ENCODE measurements at places on chromosomes 4 and X. TPM values are rescaled to one million over a fixed set of nuclear protein-coding genes. Genes with fewer than 3 reads are reported as not detected.

DNA sequence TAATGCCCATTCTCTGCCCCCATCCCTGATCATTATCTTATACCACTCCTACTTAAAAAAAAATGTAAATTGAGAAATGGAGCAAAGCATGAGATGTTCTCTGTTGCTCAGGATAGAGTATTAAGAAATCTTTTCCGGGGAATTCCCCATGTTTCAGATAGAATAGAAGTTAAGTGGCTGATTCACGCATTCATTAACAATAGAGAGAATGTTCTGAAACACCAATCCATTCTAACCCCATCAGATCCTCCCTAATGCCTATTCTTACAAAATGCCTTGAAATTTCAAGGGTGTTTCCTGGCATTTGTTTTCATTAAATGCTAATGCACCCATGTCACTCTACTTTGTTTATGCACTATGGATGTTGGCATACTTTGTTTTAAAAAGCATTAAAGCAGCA is 101.1 kb downstream of the AREG start:
- no peak for DNase-seq
- H3K36me3 ChIP-seq, result no peaks in the 10 kb centered on the region
- peaks cover 5% of the 10 kb centered on the region for H3K4me1 ChIP-seq
- no peak overlapping the region for H3K27ac ChIP-seq

GRCh38 chr4:38489011-38489861 is 174.8 kb upstream of the KLF3 start:
- no peak for DNase-seq
- H3K4me3 ChIP-seq, result no peak overlapping the region
- H3K36me3 ChIP-seq, result no peaks in the 10 kb centered on the region
- H3K27ac ChIP-seq, result no peak overlapping the region
- no peaks in the 10 kb centered on the region for H3K27me3 ChIP-seq
- H3K4me1 ChIP-seq, result peaks cover 9% of the 10 kb centered on the region

DNA sequence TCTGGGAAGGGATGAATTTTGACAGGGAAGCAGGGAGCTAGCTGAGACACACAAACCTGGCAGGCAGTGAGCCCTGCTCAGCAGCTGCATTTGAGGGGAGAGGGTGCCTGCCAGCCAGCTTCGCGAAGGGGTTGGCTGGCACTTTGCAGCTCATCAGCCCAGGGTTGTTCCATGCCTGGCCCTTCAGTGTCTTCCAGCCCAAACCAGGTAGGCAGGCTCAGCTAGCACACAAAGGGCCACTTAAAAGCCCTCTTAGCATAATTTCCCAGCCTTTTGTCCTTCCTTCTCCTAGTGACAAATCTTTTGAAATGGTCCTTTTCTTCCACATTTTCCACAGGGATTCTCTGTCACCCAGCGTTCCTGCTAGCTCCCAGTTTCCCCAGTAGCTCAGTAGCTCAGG is 4.3 kb upstream of the FRMPD3 start:
- no peak for DNase-seq
- no peaks in the 10 kb centered on the region for H3K36me3 ChIP-seq
- H3K27ac ChIP-seq, result no peak overlapping the region
- no peak overlapping the region for H3K4me3 ChIP-seq
- peaks cover 3% of the 10 kb centered on the region for H3K4me1 ChIP-seq

GRCh38 chr4:129335818-129336217 is 239.9 kb downstream of the C4orf33 start:
- no peak for DNase-seq
- no peak overlapping the region for H3K27ac ChIP-seq
- H3K4me1 ChIP-seq, result no peaks in the 10 kb centered on the region
- no peaks in the 10 kb centered on the region for H3K27me3 ChIP-seq
- no peak overlapping the region for H3K4me3 ChIP-seq

GRCh38 chrX:6498324-6498723 is 36.6 kb downstream of the VCX3A start:
- no peaks in the 10 kb centered on the region for H3K27me3 ChIP-seq
- no peak overlapping the region for H3K27ac ChIP-seq
- H3K36me3 ChIP-seq, result no peaks in the 10 kb centered on the region
- no peak for DNase-seq
- no peak overlapping the region for H3K4me3 ChIP-seq

Gene RPS6KA6
- 3.6 TPM for total RNA-seq

- DNase-seq, result no peak
- no peaks in the 10 kb centered on the region for H3K27me3 ChIP-seq
- H3K4me1 ChIP-seq, result peaks cover 13% of the 10 kb centered on the region
Measured at GRCh38 chr4:169058312-169058711, 48.3 kb upstream of the CBR4 start.

Gene IQSEC2
- total RNA-seq, result 30.3 TPM

Gene ETNPPL
- not detected for total RNA-seq

Gene IL3RA
- total RNA-seq, result 1.3 TPM

Gene AASDH
- 5.4 TPM for total RNA-seq

Gene SHROOM2
- total RNA-seq, result 9.9 TPM

GRCh38 chrX:55056820-55057674 is 17.8 kb upstream of the PAGE2B start:
- H3K4me1 ChIP-seq, result no peaks in the 10 kb centered on the region
- no peak overlapping the region for H3K27ac ChIP-seq
- no peak for DNase-seq
- H3K4me3 ChIP-seq, result no peak overlapping the region
- H3K36me3 ChIP-seq, result no peaks in the 10 kb centered on the region
- no peaks in the 10 kb centered on the region for H3K27me3 ChIP-seq

Gene PNMA3
- 0.26 TPM for total RNA-seq

Gene GC
- total RNA-seq, result 16.2 TPM

Gene QRFPR
- total RNA-seq, result not detected

Gene UGT2B17
- not detected for total RNA-seq
